ENCODE measurements at places on chromosomes 11 and 22.
A peak's percentile ranks its signal among the peaks of the same experiment; 100 is the strongest.

- no peak for DNase-seq
Observed at GRCh38 chr22:37740455-37741311, 43.8 kb downstream of the TRIOBP start.

GRCh38 chr11:94801866-94802460 is 33.8 kb downstream of the AMOTL1 start:
- DNase-seq: no peak

DNA sequence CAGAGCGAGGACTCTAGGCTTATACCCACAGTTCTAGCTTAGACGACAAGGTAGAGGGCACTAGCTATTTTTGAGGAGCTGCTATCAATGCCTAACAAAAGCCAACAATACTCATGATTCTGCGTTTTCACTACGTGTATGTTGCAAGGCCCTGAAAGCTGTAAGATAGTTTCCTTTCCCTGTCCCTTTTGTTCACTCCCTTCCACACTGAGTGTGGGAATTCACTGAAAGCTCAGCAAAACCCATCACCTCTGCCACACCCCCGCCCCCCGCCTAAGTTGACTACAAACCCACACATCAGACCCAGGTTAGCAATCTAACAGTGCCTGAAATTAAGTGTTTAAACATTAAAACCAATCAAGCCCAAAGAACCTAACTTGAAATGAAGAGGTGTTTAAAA is 6.2 kb upstream of the LDLRAD3 start:
- no peak for DNase-seq

DNA sequence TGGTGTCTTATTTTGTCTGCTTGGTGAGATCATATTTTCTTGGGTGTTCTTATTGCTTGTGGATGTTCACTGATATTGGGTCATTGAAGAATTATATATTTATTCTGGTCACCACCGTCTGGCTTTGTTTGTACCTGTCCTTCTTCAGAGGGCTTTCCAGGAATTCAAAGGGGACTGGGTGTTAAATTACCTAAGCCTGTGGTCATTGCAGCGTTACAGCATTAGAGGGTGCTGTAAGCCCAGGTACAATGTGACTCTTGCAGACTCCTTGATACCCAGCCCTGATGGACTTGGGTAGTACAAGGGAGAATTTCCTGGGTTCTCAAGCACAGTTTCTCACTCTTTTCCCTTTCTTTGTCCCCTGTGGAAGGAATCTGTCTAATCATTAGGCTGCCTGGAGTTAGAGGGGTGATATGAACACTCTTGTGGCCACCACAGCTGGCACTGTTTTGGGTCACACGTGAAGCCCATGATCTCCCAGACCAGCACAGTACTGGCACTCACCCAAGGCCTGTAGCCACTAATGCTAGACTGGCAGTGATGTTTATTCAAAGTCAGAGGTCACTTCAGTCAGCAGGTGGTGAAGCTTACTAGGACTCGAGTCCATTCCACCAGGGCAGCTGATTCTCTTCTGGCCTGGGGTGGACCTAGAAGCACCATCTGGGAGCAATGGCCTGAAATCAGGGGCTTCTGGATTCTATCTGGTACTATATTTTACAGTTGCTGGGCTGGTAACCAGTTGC is 56.1 kb upstream of the NARS2 start:
- DNase-seq: no peak

GRCh38 chr11:118661425-118662301 is 17.8 kb downstream of the TREH start:
- no peak for DNase-seq

DNA sequence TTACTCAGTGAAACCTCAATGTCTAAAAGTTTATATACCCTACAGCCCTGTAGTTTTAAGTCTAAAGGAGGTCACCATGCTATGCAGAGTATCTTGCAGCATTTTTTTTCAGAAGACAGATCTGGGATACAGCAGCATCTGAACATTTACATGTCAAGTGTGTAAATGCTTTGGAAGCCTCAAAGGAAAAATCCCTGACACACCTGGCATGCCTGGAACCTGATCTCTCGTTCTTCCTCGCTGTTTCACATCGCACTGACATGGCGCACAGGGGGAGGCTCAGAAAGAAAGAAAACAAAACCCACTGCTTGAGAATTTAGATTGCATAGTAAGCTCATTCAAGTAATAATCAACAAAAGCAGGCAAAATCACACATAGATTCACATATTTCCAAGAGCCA is 31.0 kb downstream of the PAX6 start:
- no peak for DNase-seq

- DNase-seq: no peak
Observed at GRCh38 chr11:84430661-84431060, 1144.5 kb upstream of the CCDC90B start.

DNA sequence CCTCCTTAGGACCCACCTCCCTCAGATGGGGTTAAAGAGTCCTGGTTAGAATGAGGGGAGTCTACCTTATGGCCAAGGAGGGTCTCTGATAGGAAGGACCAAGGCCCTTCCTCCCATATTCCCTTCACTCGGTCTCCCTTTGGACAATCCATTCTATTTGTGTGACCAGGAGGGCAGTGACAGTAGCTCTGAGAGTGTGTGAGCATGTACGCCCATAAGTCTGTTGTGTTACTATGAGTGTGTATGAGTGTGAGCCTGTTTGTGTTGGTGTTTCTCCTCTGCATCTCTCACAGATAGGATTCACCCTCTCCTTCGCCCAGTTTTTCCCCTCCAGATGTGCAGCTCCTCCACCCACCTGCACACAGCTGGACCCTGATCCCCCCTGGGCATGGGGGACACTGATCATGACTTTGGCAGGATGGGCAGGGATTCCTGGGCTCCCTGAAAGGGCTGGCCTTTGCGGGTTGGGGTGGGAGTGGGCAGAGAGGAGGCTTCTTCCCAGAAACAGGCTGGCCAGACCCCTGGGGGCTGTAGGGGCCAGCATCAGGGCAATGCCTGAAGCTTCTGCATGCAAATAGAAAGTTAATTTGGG is 14.5 kb downstream of the PHLDB1 start:
- no peak for DNase-seq

GRCh38 chr11:1129143-1129610 is 28.6 kb upstream of the MUC5AC start:
- no peak for DNase-seq

DNA sequence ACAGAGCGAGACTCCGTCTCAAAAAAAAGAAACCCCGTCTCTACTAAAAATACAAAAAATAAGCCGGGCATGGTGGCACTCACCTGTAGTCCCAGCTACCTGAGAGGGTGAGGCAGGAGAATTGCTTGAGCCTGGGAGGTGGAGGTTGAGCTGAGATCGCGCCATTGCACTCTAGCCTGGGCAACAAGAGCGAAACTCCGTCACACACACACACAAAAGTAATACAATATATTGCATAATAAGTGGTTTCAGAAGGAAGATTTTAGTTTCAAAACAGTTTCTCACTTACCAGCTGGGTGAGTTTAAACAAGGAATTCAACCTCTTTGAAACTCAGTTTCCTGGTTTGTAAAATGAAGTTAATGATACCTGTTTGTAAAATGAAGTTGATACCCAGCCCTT is 32.7 kb upstream of the HTR3A start:
- no peak for DNase-seq

- DNase-seq: no peak
Observed at GRCh38 chr11:133072378-133072777, 459.9 kb downstream of the OPCML start.

- no peak for DNase-seq
Observed at GRCh38 chr11:102115557-102115956, 5.3 kb downstream of the YAP1 start.

DNA sequence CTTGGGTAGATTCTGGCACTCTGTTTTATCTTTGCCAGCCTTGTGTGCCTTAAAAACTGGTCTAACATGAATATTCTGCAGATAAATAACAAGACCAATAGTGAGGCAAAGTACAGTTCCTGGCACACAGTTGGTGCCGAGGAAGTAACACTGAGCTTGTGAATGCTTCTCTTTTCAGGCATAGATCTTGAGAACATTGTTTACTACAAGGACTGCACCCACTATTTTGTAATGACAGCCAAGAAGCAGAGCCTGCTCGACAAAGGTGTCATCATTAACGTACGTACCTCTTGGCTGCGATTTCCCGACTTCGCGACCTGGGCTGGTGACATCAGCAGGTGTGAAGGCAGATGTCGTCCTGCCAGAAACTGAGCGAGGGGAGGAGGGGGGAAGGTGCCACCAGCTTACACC is 105.7 kb downstream of the MICAL2 start:
- DNase-seq: no peak

DNA sequence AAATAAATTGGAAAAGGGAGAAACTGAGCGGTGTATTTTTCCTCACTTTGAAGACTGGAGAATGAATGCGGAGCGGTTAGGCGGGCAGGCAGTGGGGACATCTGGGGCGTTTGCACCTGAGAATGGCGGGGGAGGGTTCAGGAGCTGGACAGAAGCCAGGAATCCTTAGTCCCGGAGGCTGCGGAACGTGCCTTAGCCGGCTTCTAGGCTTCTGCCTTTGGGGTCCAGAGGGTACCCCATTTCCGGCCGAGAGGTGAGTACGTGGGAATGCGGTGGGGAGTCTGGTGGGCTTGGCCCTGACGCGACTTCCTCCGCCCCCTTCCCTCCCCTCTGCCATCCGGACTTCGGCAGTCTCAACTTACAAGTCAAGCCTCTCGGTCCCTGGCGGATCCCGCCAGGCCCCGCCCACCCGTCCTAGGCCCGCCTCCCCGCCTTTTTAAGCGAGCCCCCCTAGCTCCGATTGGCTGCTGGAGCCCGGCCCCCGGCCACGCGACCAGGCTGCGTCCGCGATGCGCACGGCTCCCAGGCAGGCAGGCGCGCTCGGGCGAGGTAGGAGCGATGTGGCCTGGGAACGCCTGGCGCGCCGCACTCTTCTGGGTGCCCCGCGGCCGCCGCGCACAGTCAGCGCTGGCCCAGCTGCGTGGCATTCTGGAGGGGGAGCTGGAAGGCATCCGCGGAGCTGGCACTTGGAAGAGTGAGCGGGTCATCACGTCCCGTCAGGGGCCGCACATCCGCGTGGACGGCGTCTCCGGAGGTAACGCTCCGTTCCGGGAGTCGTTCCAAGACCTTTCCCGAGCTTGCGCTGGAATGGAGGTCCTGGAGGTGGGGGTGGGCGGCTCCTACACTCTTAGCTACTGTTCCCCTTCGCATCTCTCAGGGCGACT is at the start of gene GCAT:
Gene GCAT (plus strand): TSS at position 525 of the 884 bp plus-strand sequence. CDS start 34 bp downstream, at position 559.
- peak; percentile 87 for DNase-seq

DNA sequence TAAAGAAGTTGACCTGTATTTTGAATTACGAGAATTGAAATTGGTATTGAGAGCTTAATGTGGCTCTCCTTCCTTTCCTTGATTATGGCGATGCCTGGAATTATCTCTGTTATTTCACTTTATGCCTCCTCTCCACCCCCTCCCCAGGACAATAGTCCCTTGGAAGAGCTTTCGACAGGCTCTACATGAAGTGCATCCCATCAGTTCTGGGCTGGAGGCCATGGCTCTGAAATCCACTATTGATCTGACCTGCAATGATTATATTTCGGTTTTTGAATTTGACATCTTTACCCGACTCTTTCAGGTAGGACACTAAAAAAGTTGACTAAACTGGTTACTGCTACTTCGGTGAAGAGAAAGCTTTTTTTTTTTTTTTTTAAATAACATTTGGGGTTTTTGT is 43.2 kb downstream of the MCAM start:
- DNase-seq: no peak

GRCh38 chr22:40659166-40659565 is 20.1 kb upstream of the MCHR1 start:
- no peak for DNase-seq

DNA sequence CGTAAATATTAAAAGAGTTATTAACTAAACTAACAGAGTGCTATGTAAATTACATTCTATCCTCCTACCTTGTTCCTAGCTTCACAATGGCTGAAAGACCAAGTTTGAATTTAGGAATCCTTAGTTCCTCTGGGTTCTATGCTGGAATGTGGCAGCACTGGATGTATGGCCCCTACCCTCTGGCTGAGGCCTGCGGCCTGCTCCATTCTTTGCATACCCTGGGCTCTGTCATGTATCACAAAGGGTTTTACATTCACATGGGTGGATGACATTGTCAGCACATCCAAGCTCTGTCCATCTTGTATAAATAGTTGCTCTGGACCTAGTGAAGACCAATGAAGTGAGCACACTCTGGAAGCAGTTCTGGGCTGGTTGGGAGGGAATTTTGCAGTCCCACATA is 54.5 kb downstream of the AASDHPPT start:
- DNase-seq: no peak

GRCh38 chr11:65934014-65934413 is 11.3 kb upstream of the TSGA10IP start:
- no peak for DNase-seq

DNA sequence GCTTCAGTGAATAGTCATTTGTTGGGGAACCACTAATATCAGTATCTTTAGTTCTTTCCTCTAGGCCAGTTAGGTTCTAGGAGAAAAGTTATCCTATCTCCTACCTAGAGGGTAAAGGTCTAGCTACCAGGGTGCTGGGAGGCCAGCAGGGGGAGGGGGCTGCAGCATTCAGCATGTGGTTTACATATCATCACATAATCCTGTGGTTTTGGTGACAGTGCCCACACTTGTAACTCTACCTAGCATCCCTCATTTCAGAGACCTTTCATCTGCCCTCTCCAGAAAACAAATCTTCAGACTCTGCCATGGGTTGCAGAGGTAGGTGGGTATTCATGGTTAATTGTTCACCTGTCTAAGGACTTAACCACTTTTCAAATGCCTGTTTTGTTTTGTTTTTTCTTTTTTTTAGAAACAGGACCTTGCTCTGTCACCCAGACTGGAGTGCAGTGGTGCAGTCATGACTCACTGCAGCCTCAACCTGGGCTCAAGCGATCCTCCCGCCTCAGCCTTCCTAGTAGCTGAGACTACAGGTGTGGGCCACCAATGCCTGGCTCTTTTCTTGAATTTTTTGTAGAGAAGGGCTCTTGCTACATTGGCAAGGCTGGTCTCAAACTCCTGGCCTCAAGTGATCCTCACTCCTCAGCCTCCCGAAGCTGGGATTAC is 146.8 kb downstream of the ENTHD1 start:
- DNase-seq: no peak

DNA sequence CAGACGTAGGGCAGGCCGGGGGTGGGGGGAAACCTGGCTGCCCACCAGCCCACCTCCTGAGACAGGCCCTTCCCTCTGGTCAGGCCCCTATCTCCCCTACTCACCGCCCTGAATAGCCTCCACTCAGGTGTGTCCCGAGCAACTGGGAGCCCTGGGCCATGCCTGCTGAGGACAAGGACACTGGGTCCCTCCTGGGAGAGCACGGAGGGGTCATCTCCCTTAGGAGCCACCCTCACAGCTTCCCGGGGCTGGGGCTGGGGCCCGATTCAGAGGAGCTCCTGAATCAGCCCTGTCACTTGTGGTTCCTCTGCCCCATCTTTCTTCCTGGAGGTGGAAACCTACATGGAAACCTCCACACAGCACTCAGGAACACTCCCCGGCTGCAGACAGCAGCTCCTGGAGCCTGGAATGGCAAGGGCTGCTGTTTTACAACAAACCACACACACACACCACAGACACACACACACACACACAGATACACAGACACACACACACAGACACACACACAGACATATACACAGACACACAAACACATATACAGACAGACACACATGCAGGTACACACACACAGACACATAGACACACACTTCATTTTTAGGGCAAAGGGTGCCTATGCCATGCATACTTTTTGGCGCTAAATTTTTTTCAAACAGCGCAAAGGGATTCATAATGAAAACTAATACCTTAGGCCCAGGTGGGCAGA is 9.6 kb upstream of the EMID1 start:
- no peak for DNase-seq

GRCh38 chr11:71218789-71219499 is 33.4 kb downstream of the SHANK2 start:
- no peak for DNase-seq

All from fibroblast of skin of left biceps (primary cell).